A549 treated with ZK216348 at 1 μM for 4 hours (cell line): ENCODE measurements at places on chromosomes 16 and 17. TPM values are rescaled to one million over a fixed set of nuclear protein-coding genes. Genes with fewer than 3 reads are reported as not detected.

Gene SLC22A31
- 0.72 to 2.0 TPM (median 1.2 TPM) in 5 replicates for total RNA-seq

Gene MT1G
- not detected in 5 replicates for total RNA-seq

Gene JPH3
- 0.80 to 2.8 TPM (median 2.4 TPM) in 5 replicates for total RNA-seq

Gene NOD2
- total RNA-seq: 0.02 TPM in 1 of 5 replicates, not detected in the others

Gene OR4D1
- total RNA-seq: not detected in 5 replicates
